ENCODE measurements at places on chromosomes 5 and 9.
A peak's percentile ranks its signal among the peaks of the same experiment; 100 is the strongest.

DNA sequence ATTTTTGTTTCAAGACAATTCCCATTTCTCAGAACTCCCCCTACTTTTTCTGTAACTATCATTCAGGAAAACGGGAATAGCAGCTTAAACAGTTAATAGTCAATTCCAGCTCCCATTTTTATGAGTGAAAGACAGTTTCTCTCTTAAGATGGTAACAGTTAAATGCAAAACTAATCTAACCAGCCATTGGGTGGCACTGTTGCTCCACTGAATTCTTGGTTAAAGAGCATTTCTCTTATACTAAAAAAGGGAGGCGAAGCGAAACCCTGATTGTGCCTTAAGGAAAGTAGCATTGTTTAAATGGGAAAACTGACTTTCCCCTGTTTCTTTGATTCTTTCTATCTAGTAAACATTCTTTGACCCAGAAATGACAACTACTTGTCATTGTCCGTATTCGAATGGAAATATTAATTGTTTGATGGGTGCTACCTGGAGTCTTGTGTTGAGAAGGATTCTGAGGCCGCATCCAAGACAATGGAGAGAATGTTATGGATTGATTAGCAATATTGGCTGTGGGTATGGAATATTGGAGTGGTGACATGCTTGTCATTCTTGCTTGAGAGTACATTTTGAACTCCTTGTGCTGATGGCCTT is 507.8 kb downstream of the MAT2B start:
- DNase-seq, result peak; percentile 81

GRCh38 chr5:173093606-173094005 is 37.5 kb downstream of the CREBRF start:
- DNase-seq, result no peak

DNA sequence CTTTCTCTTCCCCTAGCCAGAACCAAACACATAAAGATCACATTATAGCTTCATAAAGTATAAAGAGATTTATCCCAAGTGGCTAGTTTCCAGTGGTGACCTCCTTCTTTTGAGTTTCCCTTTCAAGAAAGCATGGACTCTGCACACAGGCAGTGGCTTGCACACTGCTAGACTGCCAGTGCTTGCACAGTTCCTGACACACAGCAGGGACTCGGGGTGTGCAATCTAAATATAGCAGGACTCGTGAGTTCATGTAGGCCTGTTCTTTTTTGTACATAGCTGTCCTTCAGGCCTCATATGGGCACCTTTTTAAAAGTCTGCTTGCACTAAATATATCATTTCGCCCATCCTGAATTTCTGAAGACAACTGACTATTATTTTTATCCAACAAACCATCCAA is 308.6 kb downstream of the FBXL7 start:
- no peak for DNase-seq

- peak; percentile 12 for DNase-seq
Measured at GRCh38 chr5:80346055-80346454, 26.3 kb downstream of the SPZ1 start.

DNA sequence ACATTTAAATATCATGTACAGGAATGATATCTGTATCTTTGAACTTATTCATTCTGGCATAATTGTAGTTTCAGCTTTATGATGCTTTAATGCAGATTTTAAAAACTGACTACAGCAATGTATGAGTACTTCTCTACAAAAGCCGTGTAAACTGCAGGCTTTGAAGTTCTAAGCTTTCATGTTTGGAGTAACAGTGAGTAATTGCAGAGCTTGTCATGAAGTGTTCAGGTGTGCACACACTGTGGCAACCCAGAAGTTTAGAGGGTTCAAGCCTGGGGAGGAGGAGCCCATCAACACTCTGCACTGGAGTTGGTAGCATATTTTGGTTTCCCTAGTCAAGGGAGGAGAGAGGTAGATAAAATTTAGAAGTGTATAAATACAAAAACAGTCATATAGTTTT is 130.9 kb downstream of the CD180 start:
- DNase-seq, result no peak

- no peak for DNase-seq
Measured at GRCh38 chr5:78763659-78764189, 115.2 kb upstream of the LHFPL2 start.

DNA sequence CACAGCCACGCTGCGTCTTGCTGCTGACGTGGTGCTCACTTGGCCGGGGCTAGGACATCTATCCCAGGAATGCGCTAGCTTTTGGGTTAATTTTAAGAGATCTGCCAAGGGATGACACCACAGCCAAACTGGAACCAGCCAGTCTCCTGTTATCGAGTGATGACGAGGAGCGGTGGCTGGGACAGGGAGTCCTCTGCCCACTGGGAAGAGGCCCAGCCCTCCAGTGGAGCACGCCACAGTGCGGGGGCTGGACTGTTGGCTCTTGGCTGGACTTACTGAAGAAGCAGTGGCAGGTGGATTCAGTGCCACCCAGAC is 55.1 kb upstream of the PHYKPL start:
- no peak for DNase-seq

Measured in fibroblast of mammary gland (primary cell).